ENCODE measurements at places on chromosomes 1 and 21.

- DNase-seq: no peak
These were observed 6.9 kb downstream of the PLA2G2D start for GRCh38 chr1:20112279-20113000.

DNA sequence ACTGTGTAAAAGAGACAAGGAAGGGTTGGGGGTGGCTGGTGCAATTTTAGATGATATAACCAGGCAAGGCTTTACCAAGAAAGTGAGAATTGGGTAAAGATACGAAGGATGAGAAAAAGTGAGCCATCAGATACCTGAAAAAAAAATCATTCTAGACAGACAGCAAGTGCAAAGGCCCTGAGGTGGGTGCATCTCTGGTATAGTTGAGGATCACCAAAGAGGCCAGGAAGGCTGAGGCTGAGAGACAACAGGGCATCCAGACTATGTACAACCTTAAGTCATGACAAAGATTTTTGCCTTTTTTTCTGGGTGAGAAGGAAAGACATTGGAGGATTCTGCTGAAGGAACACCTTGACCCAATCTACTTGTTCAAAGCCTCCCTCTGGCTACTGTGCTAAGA lies 29.9 kb downstream of the RXRG start:
- no peak for DNase-seq

- no peak for DNase-seq
These were observed 40.0 kb upstream of the RHOU start for GRCh38 chr1:228695015-228695955.

DNA sequence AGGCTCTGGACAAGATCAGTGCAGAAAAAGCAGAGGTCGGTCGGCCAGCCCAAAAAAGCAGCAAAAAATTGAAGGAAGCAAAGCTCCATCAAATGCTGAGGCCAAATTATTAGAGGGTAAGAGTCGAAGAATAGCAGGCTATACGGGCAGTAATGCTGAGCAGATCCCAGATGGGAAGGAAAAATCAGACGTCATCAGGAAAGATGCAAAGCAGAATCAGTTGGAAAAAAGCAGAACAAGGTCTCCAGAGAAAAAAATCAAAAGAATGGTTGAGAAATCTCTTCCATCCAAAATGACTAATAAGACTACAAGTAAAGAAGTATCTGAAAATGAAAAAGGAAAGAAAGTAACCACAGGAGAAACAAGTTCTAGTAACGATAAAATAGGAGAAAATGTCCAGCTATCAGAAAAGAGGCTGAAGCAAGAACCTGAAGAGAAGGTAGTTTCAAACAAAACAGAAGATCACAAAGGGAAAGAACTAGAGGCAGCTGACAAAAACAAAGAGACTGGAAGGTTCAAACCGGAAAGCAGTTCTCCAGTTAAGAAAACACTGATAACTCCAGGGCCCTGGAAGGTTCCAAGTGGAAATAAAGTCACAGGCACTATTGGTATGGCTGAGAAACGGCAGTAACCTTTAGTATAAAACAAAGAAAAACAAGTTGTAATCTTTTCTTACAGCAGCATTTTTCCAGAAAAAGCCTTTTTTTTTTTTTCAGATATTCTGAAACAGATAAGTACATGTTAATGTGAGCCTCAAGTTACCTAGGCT lies 75.7 kb downstream of the PHTF1 start:
- DNase-seq: no peak

DNA sequence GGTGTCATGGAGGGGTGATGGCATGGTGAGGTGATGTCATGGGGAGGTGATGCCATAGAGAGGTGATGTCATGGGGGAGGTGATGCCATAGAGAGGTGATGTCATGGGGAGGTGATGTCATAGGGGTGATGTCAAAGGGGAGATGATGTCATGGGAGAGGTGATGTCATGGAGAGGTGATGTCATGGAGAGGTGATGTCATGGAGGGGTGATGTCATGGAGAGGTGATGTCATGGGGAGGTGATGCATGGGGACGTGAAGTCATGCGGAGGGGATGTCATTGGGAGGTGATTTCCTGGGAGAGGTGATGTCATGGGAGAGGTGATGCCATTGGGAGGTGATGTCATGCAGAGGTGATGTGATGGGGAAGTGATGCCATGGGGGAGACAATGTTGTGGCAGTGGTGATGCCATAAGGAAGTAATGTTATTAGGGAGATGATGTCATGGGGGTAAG lies 92.1 kb upstream of the C1orf174 start:
- no peak for DNase-seq

- no peak for DNase-seq
These were observed 16.4 kb upstream of the CAPN2 start for GRCh38 chr1:223695941-223696340.

GRCh38 chr1:80250573-80251168 lies 1244.1 kb upstream of the ADGRL4 start:
- DNase-seq: peak; percentile 1

GRCh38 chr1:45765999-45766792 lies 15.7 kb upstream of the IPP start:
- peak; percentile 21 for DNase-seq

DNA sequence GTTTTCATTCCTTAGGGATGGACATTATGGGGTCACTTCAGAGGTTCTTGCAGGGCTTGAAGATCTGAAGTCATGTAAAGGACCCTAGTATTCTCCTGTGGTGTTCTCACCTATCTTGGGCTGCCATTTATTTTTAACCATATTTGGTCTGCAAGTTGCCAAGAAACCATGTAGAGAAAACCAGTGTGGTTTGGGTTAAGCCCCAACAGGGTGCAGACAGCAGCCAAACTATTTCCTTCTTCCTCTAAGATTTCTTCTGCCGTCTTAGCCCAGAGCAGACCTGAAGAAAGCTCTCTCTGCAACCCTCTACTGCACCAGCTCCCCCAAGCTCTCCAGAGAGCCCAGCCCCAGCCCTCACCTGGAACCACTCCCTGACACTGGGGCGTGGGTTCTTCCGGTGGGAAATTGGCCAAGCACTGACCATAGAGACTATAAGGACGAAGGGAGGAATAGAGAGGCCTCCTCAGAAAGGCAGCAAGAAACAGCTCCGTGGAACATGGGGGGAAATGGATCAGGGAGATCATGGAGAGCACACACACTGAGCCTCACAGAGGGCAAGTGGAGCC lies 136.6 kb downstream of the SYF2 start:
- DNase-seq: no peak

- DNase-seq: no peak
These were observed 145.3 kb downstream of the S1PR1 start for GRCh38 chr1:101382135-101382534.

DNA sequence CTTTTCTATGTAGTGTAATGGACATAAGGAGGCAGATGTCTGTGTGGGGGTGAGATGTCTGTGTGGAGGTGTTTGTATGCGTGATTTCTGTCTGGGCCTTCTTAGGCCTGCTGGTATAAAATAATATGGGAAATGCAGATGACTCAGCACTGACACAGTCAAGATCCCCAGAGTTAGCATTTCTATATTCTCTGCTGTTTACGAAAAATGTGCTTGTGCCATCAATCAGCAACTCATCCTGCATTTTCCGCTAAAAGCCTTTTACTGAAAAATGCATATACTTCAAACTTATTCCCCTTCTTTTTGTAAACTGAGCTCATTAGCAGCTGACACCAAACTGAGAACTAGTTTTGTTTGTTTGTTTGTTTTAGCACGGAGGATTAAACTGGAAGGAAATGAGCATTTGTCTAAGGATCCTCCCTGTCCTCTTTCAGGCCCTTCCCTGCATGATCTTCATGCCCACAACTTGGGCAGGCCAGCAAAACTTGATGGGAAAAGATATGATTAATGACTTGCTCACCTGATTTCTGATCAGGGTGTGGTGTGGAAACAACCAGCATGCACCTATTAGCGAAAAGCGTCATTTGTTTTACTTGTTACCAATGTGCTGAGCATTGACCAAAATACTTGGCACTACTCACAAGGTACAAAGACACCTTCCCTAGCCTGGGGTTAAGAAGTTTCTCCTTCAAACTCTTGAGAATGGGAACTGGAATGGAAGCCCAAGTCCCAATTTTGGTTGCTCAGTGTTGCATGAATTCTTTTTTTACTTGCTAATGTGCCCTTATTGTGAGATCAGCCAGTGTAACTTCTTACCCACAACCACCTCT lies 77.4 kb downstream of the NDUFS5 start:
- DNase-seq: peak; percentile 63
